ENCODE measurements at places on chromosomes 16 and 17. TPM values are rescaled to one million over a fixed set of nuclear protein-coding genes. Genes with fewer than 3 reads are reported as not detected.

DNA sequence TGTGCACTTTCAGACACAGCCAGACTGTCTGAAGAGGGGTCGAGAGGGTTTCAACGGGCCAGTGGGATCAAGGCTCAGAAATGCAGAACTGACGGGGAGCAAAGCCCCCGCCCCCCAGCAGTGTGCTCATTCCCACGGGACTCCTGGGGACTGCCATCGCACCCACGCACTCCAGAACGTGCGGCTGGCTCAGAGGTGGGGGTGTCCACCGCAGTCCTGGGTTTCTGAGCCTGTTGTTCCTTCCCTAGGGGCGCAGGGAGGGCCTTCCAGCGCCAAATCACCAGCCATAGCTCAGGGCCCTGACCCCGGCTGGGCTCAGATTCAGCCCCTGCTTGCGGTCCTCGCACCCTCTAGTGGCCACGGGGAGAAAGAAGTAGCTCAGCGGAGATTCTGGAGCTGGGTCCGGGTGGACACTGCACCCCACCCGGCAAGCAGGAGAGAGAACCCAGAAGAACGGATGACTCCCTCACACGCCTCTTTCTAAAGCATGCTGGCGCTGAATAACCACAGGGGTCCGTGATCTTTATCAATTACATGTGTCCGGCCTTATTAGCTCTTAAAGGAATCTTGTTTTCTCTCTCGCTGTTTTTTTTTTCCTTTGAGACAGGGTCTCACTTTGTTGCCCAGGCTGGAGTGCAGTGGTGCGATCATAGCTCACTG is 45.0 kb upstream of the USP7 start:
- peak; percentile 73 for DNase-seq

GRCh38 chr16:16797239-16797638 is 418.3 kb downstream of the NPIPA7 start:
- DNase-seq: no peak

The WNT9B gene
- total RNA-seq: not detected

GRCh38 chr16:20944861-20945574 is 44.4 kb downstream of the LYRM1 start:
- DNase-seq: peak; percentile 83

- DNase-seq: no peak
Observed at GRCh38 chr17:49581648-49581998, 6.0 kb downstream of the NXPH3 start.

DNA sequence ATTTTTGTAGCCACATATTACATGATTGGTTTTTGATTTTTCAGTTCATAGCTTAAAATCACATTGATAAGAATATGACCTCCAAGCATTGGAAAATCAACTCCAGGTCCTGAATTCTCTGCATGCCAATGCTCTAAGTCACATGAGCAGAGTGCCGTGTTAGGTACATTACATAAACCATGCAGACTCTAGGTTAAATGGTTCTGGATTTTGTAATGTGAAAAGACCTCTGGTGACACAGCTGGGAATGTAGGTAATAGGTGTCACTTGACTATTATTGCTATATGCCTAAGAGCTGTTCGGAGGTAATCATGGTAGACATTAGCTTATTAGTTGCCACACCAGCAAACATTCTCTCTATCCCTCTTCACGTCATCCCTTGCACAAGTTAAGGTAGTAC is 231.1 kb upstream of the SALL1 start:
- no peak for DNase-seq

The CFAP119 gene
- 3.1 TPM for total RNA-seq

DNA sequence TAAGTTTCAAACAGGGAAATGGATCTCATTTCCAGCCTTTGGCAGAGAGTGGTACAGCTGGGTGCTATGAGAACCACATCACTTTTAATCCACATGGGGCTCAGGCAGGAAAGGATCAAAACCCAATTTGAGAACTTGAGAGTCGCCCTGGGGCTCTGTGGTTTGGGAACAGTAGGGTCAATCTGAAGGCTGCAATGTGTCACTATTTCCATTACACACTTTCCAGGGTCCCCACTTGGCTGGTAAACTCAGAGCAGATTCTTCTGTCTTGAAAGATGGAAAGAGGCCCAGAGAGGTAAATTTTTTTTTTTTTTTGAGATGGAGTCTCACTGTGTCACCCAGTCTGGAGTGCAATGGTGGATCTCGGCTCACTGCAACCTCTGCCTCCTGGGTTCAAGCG is 6.7 kb upstream of the HIGD1B start:
- no peak for DNase-seq

The CD300H gene
- not detected for total RNA-seq

- no peak for DNase-seq
Observed at GRCh38 chr16:17152311-17152710, 318.4 kb downstream of the XYLT1 start.

The PAGR1 gene
- 28.4 TPM for total RNA-seq

DNA sequence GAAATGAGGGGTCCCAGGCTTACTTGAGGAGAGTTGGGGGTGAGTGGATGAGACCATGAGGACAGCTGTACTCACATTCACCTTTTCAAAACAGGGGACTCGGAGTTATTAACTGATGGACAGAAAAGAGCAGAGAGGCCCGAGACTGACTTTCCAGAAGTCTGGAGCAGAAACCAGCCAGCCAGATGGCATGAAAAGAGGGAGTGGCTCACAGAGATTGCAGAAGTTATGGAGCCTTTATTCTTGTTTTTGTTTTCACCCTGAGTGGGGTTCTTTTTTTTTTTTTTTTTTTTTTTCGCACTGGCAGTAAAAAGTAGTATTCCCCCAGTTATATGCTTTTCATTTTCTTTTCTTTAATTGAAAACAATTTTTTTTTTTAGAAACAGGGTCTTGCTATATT is 18.9 kb downstream of the TVP23A start:
- no peak for DNase-seq

The TLCD1 gene
- 2.3 TPM for total RNA-seq
